ENCODE measurements at places on chromosomes 7 and 10.

DNA sequence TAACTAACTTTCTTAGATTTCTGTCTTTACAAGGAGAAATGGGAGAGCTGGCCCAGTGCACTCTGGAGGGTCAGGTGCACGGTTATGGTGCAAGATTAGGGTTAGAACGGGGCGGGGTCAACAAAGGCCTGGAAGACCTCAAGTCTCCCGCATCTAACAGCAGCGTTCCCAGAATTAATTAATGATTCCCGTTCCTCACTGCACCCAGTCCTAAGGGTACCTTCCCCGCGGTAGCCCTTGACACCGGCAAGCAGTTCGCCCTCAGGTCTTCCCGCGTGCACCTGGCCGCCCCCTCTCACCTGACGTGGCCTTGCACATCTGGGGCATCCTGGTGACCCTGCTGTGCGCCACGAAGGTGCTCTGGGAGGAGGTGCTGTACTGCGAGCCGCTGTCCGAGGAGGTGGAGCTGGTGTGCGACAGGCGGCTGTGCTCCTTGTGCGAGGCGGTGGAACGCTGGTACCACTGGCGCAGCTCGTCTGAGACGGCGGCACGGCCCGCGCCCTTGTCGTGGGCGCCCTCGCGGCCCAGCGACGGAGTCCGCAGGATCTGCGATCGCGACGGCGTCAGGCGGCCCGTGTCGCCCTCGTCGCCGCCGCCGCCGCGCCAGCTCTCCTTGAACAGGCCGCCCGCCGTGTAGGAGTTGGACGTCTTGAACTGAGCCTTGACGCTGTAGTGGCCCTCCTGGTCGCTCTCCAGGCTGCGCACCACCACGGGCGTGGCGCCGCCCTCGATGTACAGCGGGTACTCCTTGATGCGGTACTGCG, 69.8 kb downstream of the PRPF18 start:
- no peak for DNase-seq

- DNase-seq: no peak
Measured at GRCh38 chr10:14800397-14800796, 25.7 kb upstream of the FAM107B start.

- no peak for DNase-seq
Measured at GRCh38 chr10:133302230-133302629, 6.4 kb downstream of the TUBGCP2 start.

DNA sequence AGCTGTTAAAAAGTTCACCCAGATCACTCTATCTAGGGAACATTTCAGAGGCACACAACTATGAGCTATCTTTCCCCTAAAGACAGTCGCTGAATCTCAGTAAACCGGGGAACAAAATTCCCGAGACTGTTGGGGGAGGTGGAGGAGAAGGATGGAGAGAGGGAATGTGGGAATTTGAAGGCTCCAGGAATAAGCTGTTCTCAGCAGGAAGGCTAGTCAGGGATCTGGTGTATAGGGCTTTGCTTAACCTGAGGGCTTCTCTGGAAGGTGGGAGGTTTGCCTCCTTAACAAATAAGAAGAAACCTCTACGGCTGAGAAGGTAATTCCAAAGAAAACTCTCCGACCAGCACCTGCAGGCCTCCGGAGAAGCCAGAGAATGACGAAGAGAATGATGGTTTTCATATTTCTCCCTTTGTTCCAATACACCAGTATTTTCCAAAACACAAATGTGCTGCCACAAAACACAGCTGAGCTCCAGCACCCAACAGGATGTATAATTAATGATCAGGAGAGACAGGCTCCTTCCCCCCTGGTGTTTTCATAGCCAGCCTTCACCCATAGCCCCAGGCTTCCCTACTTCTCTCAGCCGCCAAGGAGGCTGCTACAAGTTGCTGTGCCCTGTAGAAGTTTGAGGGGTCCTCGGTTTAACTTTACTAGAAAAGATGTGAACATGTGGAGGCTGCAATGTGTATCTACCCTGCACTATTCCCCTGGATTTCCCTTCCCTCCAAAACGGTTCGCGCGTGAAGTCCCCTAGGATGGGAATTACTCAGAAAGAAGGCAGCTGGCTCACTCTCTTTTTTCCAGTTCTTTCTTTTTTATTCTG, 2.0 kb downstream of the KCNMA1 start:
- no peak for DNase-seq

- no peak for DNase-seq
Measured at GRCh38 chr10:83119346-83119745, 1020.0 kb upstream of the GHITM start.

DNA sequence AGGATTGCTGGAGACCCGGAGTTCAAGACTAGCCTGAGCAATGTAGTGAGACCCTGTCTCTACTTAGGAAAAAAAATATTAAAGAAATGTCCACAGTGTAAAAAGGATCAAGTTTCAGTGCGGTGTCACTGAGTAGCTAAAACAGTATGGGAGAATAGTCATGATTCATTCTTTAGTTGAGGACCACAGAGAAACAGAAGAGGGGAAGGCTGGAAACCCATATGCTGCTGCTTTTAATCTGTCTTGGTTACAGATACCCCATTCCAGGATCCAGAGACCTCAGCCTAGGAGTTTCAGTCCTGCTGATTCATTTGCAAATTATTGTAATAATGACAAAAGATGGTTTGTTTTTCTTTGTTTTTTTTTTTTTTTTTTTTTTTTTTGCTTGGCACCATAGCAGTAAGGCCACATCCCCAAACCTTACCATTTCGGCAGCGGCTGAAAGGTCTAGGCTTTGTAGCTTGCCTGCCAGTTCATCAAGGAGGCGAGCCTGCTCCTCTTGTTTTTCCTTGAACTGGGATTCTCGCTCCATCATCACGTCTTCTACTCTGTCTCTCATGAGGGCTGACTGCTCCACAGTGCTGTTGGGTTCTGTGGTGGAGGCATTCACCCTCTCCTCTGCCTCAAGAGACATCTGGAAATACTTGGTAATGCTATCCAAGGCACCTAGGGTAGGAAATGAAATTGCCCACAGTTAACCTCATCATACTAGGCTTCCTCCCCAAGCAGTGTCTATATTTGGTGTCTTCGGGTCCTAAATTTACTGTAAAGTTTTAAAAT, 44.2 kb downstream of the DLD start:
- no peak for DNase-seq

DNA sequence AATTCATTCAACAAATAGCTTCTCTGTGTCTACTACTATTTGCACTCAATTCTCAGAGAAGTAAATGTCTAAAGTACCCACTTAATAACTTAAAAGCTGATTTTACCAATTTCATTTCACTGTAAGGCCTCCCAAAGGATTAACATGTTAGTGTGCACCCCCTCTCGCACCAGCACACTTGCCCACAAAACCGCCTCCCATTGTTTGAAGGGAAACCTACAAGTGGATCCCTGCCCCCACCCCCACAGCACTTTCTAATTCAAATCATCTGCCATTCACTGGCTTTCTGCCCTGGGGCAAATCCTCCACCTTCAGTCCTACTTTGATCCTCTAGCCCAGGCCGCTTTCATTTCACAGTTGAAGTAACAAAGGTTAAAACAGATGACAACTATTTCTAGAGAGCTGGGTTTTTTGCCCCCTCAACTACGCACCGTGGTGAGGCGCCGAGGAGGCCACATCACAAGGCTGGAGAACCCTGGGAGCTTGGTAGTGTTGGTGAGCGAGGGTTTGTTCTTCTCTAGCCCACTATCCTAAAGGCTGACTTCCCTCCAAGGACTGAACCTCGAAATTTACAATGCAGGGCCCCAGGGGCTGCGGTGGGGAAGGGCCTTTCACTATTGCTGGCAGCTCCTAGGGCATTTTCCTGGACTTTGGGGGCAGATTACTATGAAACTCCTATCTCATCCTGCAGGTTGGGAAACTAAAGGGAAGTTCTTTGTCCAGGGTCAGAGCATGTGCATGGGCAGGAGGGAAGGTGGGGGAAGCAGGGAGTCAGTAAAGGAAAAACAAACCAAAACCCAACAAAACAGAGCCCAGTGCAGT, 517.4 kb upstream of the ZMIZ1 start:
- DNase-seq: no peak

DNA sequence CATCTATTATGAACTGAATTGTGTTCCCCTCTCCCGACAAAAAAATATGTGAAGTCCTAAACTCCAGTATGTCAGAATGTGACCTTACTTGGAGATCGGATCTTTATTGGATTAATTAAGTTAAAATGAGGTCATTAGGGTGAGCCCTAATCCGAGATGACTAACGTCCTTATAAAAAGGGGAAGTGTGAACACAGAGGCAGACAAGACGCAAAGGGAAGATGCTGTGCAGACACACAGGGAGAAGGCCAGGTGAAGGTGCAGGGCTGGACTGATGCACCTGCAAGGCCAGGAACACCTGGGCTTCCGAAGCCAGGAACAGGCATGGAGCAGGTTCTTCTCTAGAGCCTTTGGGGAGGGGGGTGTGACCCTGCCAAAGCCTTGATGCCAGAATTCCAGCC, 187.8 kb downstream of the PARD3 start:
- no peak for DNase-seq

DNA sequence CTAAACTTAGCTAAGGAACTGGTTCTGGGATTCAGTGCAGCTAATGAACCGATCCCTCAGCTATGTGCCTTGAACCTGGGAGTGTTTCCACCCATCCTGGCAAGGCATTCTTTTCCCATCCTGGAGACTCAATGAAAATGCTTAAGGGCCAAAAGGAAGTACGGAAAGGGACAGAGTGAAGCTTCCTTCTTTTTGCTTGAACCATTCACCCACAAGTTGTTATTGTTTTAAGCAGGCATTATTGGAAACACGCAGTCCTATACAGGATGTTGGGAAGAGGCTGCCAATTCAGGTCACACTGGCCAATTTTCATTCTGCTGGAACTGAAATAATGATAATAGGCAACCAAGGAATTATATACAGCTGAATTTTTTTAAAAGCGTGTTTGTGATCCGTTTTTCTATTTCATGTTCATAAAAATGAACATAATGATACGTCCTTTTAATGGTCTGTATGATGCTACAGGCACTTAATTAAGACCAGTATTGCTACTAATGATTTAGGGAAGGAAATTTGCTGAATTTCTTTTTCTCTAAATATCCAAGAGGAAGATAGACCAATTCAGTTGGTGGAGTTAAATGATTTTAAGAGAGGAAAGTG, 57.8 kb upstream of the FZD1 start:
- DNase-seq: no peak

DNA sequence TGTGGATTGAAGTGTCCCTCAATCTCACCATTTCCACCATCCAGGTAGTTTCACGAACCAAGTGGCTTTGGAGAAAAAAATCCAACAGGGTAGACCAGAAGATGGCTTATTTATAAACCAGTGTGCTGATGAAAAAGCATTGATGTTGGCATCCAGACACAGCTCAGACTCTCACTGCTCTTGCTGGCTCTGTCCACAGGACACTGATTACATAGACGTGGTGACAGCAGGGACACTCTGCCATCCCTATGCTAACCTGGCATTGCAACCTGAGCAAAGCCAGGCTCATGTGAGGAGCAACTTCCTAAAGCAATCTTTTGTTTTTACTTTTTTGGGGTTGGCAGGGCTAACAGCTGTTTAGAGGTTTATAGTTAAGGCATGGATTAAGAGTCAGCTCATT, 130.6 kb upstream of the SVIL start:
- no peak for DNase-seq

Data from trophoblast cell (in vitro differentiated cells and primary cell).